ENCODE measurements at places on chromosomes 13 and 19. TPM values are rescaled to one million over a fixed set of nuclear protein-coding genes. Genes with fewer than 3 reads are reported as not detected.

TEX26 gene
- total RNA-seq = not detected

UQCR11 gene
- 176 TPM for total RNA-seq

SPRED3 gene
- total RNA-seq = 2.6 TPM

IL17D gene
- not detected for total RNA-seq

ZNF607 gene
- total RNA-seq = 10.8 TPM

ZBTB45 gene
- 19.5 TPM for total RNA-seq

SIGLEC11 gene
- not detected for total RNA-seq

FGF22 gene
- 0.72 TPM for total RNA-seq

PLIN4 gene
- 0.11 TPM for total RNA-seq

KLK2 gene
- not detected for total RNA-seq

ZNF93 gene
- 22.2 TPM for total RNA-seq

TMEM143 gene
- total RNA-seq = 24.8 TPM

ADGRE2 gene
- total RNA-seq = 0.44 TPM

CBY2 gene
- total RNA-seq = not detected

SPACA4 gene
- total RNA-seq = not detected

RGL3 gene
- not detected for total RNA-seq

PBX4 gene
- 41.3 TPM for total RNA-seq

ZIC2 gene
- total RNA-seq = not detected

TPTE2 gene
- total RNA-seq = not detected

ZNF320 gene
- 13.3 TPM for total RNA-seq

ZNF667 gene
- 2.0 TPM for total RNA-seq

PROZ gene
- not detected for total RNA-seq

PCDH9 gene
- 0.17 TPM for total RNA-seq

FREM2 gene
- not detected for total RNA-seq

CEACAM7 gene
- total RNA-seq = not detected

ZNF221 gene
- 2.9 TPM for total RNA-seq

ELOF1 gene
- total RNA-seq = 47.0 TPM
